ENCODE measurements at places on chromosomes 5 and 9.

GRCh38 chr5:149667084-149667828, 62.9 kb upstream of the PPARGC1B start:
- no peak for DNase-seq

DNA sequence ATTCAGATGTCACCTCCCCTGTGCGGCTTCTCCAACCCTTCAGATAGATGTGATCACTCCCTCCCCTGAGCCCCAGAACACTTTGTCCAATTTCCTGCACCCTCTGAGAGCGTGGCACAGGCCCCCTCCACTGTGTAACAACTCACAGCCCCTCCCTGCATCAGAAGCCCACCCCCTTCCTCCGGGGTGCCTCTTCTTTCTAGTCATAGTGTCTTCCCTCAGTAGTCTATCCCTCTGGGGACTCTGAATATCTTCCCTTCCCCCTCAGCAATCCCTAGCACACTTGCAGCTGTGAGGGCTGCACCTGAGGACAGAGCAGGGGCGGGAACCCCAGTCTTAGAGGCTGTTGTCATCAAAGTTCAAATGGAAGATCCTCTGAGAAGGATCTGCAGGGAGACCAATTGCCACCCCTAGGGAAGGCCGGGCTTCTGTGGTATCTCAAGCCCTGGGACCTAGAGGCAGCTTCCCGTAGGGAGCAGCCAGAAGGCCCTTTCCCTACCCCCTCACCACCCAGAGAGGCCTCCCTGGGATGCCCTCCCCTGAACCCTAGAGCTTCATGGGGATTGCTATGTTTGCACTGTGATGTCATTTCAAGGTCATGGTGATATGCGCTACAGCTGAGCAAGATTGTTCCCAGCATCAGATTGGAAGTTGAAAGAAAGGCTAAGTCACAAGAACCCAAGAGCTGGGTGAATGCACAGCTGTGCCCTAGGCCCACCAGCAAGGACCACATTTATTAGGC, 70.7 kb downstream of the THBS4 start:
- DNase-seq = no peak

DNA sequence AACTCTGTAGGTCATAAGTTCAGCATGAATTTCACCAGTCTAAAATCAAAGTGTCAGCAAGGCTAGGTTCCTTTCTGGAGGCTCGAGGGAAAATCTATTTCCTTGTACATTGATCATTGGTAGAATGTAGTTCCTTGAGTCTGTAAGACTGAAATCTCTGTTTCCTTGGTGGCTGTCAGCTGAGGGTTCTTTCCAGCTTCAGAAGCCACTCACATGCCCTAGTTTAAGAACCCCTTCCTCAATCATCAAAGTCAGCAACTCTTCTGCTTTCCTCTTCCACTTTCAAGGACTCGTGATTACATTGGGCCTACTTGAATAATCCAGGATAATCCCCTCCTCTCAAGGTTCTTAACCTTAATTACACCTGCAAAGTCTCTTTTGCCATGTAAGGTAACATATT, 4.9 kb upstream of the SCAMP1 start:
- no peak for DNase-seq

GRCh38 chr9:33109850-33110595, 33.5 kb upstream of the SMU1 start:
- no peak for DNase-seq

GRCh38 chr5:179154346-179154990, 94.3 kb downstream of the ZNF354C start:
- DNase-seq = no peak

DNA sequence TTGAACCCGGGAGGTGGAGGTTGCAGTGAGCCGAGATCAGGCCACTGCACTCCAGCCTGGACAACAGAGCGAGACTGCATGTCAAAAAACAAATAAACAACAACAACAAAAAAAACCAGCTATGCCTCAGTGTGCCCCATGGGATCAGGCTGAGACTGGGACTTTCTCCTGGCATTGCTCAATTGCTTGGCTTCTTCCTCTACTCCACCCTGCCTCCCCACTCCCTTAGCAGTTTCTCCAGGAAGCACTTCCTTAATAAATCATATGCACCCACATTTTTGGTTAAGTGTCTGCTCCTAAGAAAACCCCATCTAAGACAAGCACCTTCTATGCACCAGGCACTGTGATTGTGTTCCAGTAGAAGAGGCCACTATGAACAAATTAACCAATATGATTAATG, 41.0 kb upstream of the TMEM252 start:
- DNase-seq = no peak

- DNase-seq = no peak
These were observed 33.7 kb downstream of the ANKRD31 start for GRCh38 chr5:75202935-75203334.

DNA sequence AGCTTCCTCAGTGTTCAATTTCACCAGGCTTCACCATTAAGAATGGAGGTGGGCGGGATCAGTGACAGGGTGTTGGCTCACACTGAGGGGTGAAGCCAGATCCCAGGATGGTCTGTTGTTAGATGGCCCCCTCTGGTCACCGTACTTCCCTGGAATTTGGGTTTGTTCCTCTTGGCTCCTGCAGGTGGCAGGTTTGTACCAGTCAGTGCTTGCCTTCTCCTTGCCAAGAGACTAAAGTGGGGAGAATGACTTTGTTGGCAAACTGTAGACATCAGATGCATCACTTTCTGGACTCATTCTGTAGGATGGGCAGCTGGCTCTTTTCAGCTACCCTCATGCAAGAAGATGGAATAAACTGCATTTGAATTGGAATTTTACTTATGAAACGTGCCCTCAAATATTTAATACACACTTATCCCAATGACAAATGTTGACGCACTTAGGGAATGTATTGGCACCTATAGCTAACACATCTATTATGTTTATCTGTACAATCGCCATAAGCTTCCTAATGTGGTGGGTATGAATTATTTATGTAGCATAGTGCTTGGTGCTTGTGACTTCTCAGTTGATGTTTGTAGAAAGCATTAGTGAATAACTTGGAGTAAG, 31.4 kb upstream of the ANKRD55 start:
- DNase-seq = no peak

DNA sequence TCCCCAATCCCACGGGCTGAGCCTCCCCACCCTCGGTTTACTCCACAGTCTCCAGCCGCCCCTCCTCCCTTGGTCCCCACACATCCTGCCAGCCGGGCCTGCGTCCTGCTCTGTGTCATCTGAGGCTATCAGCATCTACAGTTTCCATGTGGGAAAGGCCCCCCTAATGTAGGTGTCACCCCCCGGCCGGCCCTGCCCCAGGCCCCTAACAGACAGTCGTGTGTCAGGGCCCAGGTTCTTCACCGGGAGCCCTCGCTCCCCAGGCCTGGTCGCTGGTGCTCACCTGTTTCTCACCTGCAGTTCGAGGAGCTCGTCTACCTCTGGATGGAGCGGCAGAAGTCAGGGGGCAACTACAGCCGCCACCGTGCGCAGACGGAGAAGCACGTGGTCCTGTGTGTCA, 62.7 kb downstream of the KCNT1 start:
- no peak for DNase-seq

GRCh38 chr9:91783876-91784672, 166.0 kb downstream of the ROR2 start:
- DNase-seq = no peak

- no peak for DNase-seq
These were observed 352.5 kb upstream of the NUDT12 start for GRCh38 chr5:103915081-103915480.

DNA sequence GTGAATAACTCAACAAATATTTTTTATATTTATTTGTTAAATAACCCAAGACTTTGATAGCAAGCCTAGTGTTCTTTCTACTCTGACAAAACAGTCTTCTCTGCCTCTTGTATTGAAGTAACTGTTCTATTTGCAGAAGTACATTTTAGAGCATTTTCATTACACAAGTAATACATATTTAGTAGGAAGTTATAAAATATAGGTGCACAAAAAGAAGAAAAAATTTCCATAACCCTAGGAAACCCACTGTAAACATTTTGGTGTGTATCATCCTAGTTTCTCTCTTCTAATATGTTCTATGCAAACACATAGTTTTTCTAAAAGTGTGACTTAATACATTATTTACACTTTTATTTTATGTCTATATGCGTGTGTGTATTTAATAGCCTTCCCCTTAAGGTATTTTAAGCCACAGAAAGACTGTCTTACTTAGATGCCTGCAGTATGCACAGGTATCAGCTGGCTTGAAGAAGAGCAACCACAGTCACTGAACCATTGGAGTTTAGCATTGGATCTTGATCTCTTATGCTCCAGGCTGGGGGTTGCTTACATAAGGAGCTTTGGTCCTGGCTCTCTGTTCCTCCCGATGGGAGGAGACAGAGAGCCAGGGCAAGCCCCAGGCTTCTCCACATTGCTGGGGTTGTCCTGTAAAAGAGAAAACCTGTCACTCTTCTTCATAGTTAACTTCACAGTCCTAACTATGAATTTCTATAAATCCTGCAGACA, 3.8 kb downstream of the SELENOP start:
- DNase-seq = no peak

DNA sequence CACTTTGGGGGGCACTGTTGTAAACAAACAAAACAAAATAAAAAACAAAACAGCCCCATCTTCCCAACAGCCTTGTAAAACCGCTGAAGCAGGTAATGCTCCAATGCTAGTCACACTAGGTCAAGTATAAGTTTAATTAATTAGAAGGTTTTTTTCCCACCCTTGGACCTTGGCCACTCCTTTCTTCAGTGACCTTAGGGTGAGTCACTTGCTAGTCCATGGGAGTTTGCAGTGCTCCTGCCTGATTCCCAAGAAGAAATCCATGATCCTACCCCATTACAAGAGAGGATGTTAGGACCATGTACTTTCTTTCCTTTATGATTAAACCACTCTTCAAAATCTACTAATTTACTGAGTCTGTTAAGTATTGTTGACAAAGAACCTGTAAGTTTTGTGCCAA, 192.2 kb upstream of the CDKN2B start:
- DNase-seq = no peak

DNA sequence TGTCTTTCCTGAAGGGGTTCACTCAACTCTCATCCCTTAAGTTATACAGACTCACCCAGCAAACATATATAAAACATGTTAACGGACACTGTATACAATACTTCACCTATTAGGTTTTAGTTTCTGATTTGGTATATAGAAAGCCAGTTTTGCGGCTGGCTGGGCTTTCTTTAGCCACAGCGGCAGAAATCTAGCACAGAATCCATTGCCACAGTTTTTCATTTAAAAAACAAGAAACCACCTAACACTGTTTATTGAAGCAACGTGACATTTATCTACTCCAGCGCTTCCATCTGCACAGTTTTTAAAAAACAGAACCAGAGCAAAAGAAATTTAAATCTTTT, 67.3 kb downstream of the SNX30 start:
- DNase-seq = no peak

GRCh38 chr5:61887271-61887670, 418.7 kb upstream of the KIF2A start:
- no peak for DNase-seq

DNA sequence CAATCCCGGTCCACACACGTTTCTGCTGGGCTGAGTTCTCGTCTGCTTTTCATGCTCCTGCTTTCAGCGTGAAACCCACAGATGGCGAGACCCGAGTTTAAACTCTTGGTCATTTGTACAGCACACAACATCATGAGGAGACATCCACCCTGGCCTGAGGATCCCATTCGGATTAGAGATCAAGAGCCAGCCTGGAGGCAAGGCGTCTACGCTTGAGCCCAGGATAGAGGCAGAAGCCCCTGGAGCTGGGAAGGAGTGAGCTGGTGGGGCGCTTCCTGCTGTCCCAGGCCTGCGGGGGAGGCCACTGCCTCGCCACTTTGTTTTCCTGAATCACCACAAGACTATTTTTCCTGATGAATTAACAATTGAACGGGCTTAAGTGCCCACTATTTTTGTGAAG, 281.9 kb upstream of the IRX4 start:
- DNase-seq = no peak

GRCh38 chr9:15846611-15847010, 293.8 kb downstream of the CCDC171 start:
- DNase-seq = no peak

GRCh38 chr5:132230871-132231270, 3.2 kb upstream of the P4HA2 start:
- no peak for DNase-seq

GRCh38 chr5:30650311-30650710, 543.2 kb upstream of the CDH6 start:
- DNase-seq = no peak

DNA sequence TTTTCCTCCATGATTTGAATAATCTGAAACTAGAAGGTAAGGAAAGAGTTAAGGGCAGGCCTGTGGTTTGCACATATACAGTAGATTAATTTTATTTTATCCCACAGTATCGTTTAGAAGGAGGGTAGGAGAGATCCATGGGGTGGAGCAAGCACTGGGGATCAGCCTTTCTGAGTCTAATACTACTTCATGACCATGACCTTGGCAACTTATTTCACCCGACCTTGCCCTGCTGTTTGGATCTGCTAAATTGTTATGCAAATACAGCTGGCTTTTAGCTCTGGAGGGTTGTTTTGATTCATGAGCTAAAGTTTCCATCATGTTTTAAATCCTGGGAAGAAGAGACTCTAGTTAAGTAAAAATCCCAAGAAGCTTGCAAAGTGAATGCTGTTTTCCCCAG, 864 bp upstream of the GRIN3A start:
- no peak for DNase-seq

DNA sequence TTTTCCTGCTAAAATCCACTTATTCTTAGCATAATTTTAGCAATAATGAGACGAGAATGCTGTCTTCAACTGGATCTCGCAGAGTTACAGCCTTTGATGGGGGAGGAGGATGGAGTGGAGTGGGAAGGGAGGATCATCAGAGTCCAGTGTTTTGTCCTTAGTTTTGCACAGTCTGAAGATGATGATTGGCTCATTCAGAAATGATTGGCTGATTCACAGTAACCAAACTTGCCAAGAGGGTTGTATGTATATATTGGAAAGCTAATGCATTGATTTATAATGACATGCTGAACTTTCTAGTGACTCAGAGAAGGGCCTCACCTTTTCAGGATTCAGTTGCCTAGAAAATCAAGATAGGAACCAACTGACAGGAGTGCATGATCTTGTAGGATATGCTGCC, 448.0 kb downstream of the CCDC171 start:
- no peak for DNase-seq

All from NCI-H1092 (cell line).